ENCODE measurements at places on chromosomes 3 and 15.
A peak's percentile ranks its signal among the peaks of the same experiment; 100 is the strongest.

DNA sequence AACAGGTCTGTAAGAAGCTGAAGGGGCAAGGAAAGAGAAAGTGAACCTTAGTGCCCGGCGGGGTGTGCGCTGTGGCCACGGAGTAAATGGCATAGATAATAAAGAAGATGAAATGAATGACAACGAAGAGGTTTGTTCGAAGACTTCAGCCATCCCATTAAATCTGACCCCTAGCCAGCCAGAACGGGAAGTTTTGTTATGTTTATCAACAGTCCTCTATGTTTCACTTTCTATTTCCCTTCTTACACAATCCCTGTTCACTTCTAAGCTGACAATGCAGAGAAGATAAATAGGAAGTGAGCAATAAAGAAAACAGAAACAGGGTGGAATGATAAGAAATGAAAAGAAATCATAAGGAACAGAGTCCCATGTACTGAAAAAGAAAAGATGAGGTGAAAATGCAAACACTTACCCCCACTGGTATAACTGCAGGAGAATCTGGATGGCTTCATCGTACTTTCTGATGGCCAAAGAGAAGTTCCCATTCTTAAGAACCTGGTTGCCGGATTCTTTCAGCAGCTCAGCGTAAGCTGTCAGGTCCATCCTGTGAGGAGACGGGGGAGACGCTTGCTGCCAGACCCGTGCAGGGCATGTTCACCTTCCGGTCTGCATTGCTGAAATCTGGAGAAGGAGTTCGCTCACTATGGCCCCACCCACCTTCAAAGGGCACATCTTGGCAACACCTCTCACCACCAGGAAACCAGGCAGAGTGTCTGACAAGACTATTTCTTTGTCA lies 36.8 kb downstream of the TRANK1 start:
- DNase-seq = no peak

DNA sequence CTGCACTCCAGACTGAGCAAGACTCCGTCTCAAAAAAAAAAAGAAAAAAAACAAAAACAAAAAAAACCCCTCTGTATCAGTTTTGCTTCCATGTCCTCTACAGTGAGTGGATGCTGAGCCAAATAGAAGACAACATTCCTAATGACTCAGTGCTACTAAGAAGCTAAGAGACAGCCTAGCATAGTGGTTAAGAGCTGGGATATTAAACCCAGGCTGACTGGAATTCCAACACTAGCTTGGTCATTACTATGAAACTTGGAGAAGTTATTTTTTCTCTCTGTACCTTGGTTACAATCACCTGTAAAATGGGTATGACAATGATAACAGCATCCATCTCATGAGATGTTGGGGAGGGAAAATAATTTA lies 60.9 kb upstream of the PYGO1 start:
- DNase-seq = no peak

DNA sequence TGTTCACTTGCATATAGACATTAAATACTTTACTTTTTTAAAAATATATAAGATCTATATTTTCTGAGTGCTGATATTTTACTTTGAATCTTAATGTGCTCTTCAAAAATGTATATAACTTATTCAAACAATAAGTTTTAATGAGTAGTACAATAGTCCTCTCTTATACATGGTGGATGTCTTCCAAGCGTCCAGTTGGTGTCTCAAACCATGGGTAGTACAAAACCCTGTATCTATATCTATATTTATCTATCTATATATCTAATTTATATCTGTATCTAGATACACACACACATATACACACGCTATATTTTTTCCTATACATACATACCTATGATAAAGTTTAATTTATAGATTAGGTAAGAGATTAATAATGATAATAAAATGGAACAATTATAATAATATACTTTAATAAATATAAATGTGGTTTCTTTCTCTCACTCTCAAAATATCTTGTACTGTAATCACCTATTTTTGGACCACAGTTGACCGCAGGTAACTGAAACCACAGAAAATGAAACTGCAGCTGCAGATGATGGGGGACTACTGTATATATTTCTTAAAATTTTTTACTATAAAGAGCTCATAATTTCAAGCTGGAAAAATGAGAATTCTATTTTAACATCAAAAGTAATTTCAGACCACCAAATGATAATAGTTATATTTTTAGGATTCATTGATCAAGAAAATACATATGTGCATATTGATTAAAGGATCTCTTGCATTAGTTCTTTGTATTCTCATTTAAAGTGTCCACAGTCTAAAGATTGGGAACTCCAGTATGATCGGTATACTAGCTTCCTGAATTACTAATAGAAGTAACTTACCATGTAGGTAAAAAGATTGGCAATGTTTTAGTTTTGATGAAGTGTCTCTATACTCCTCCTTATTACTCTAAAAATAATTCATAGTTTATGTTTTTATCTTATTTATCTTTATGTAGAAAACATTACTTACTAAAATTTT lies 215.1 kb upstream of the MLF1 start:
- DNase-seq = no peak

DNA sequence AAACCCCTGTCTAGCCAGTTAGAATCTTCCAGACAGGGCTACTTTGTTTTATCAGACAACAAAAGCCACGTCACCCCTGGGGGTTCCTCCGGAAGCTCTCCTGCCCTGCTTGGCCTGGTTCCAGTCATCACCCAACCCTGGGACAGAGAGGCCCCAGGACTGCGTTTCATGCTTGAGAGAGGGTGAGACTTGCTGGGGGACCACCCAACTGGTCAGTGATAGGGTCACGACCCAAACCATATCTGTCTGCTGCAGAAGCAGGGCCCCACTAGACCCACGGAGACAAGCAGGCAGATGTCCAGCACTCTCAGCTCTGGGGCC lies 1.2 kb downstream of the NT5DC2 start:
- no peak for DNase-seq

DNA sequence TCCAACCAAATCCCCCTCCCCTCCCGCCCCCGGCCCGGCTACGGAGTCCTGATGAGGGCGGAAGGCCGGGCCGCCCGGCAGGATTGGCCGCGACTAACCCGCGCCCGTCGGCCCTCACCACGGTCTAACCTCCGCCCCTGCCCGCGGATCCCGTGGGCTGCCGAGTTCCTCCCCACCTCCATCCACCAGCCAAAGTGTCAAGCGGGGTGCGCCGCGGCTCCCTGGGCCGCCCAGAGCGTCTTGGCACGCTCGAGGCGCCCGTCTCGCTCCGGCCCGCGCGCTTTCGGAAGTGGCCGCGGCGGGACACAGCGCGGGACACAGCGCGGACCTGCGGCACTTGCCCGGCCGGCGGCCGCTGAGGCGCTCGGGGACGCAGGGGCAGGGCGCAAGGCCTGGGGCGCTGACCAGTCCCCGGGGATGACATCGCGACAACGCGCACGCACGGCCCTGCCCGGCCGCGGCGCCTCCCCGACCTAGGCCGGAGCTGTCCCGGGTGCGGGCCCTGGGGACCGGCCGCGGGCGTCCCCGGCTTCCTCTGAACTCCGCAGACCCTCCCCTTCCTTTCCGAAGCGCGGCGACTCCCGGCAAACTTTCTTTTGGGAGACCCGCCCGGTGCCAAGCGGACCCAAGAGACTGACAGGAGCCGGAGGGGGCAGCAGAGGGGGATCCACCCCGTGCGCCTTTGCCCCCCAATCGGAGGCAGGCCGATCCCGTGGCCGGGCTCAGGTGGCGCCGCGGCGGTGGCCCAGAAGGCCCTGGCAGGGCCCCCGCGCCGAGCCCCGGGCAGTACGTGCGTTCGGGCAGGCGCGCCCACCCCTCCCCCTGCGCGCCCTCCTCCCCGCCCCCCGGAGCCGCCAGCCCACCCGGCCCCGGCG lies 112.8 kb upstream of the ICE2 start:
- no peak for DNase-seq

- no peak for DNase-seq
These were observed 21.7 kb downstream of the ARL14 start for GRCh38 chr3:160698599-160699195.

- no peak for DNase-seq
These were observed 44.6 kb upstream of the FILIP1L start for GRCh38 chr3:100158918-100159330.

GRCh38 chr3:167821248-167821805 lies 85.8 kb downstream of the SERPINI1 start:
- no peak for DNase-seq

DNA sequence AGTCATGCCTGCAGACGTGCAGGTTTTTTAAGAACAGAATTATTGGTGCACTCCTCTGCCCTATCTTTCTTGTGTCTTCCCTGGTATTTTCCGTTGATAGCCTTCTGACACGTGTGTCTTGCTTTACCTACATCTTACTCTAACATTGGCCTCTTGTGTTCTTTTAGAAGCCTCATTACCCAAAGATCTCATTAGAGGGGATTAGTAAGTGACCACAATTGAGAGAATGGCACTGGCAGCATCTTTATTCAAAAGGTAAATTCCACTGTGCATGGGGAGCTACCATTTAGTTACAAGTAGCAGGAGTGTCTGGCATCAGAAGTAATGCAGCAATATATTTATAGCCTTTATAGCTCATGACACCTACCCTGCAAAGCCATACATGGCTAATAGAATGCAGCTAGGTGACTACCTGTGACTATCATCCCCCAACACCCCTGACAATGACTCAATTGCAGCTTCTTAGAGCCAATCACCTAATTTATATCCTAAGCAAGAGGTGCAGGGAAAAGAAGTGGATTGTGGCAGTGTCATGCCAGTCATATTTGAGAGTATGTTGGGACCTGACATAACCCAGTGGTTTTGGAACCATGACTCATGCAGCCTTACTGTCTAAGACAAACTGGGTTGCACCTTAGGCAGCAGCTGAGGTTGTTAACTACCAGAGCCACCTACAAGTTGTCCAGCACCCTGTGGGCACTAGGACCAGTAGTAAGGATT lies 164.8 kb downstream of the GRM7 start:
- DNase-seq = no peak

GRCh38 chr3:84724877-84725276 lies 233.9 kb upstream of the CADM2 start:
- DNase-seq = peak; percentile 33

DNA sequence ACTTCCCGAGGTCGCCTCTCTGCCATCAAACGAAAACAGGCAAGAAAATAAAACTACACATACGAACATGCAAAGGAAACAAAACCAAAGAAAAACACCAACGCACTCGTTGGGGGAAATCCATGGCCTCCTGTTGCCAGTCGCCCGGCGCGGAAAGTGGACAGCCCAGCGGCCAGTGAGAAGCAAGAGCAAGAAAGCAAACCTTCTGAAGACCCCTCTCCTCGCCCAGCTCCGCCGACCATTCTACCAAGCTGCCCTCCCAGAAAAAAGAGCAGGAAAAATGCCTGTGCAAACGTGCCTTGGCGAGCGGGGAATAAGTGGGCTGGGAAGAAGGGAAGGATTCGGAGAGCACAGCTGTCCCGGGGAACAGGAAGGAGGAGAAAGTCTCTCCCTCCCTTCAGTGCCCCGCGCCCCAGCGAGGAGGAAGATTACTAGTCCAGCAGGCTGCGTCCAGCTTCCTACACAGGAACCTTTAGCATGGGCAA lies 802 bp upstream of the NECTIN3 start:
- no peak for DNase-seq

- no peak for DNase-seq
These were observed 57.4 kb upstream of the TRAK1 start for GRCh38 chr3:42033741-42034140.

- no peak for DNase-seq
These were observed 361.0 kb upstream of the PLSCR5 start for GRCh38 chr3:146966124-146966523.

GRCh38 chr3:127158614-127159229 lies 34.2 kb upstream of the PRR23E start:
- no peak for DNase-seq

GRCh38 chr15:46297766-46298165 lies 662.9 kb downstream of the SQOR start:
- DNase-seq = no peak

- DNase-seq = no peak
These were observed 317.3 kb downstream of the FGF12 start for GRCh38 chr3:192409838-192410683.

DNA sequence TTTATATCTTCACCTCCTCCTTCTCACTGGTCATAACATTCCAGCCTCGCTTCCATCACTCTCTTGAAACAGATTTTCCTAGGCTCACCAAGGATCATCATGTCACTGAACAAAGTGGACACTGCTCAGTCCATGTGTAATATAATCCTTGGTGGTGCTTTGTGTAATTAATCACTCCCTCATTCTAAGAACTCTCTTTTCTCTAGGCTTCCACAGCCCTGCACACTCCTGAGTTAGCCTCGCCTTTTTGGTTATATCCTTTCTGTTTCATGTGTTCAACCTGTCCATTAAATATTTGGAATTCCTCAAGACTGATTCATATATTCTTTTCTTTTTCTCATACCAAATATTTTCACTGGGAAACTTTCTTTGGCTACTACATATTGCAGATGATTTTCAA lies 440.8 kb downstream of the PYDC2 start:
- DNase-seq = no peak

- peak; percentile 80 for DNase-seq
These were observed 40.1 kb downstream of the ANAPC13 start for GRCh38 chr3:134445636-134446035.

GRCh38 chr15:71278989-71279756 lies 163.9 kb downstream of the THSD4 start:
- DNase-seq = no peak

DNA sequence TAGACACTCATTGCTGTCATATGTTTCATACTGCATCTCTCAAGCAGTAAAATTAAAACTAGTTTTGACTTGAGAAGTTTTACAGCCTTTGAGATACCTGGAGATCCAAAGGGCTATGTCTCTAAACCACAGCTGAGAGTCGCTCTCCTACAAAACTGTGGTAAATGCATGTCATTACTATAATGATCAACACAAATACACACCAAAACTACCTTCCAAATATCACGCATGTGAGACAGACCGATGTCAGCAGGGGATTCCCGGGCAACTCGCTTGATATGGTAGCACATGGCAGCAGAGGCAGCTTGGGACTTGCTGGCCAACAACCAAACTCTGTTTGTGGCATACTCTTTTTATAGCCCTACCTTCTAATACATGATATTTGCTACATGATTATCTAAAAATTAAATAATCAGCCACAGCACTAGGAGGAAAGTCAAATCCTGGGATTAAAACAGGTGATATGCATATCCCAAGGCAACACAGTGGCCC lies 56.3 kb downstream of the PDZRN3 start:
- no peak for DNase-seq
